ENCODE measurements at places on chromosomes 2 and 18.

DNA sequence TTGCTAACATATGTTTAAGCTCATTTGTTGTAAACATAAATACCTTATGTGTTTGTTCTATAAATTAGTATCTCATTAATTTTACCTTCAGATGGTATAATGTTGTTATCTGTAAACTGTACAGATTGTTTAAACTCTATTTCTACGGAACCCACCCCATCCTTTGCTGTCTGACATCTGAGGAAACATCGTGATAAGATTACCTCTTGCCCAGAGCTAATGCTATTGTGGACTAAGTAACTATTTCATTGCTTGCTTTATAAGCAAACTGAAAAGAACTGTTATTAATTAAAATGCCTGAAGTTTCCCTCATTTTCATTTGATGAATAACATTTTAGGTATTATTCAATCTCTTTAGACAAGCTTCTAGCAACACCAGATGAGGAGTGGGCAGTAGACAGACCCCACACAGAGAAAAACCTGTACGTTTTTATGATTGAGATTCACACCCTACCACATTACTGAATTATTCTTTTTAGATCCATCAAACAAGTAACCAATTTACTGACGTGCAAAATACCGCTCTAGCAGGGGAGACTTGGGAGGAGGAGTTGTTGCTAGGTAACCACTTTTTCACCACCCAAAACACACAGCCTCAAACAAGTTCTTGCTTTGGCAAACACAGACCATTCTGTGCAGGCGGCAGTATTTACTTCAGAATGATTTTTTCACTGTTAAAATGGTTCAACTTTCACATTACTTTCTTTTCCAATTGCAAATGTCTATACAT, 1.9 kb upstream of the SYT4 start:
- DNase-seq, result no peak

DNA sequence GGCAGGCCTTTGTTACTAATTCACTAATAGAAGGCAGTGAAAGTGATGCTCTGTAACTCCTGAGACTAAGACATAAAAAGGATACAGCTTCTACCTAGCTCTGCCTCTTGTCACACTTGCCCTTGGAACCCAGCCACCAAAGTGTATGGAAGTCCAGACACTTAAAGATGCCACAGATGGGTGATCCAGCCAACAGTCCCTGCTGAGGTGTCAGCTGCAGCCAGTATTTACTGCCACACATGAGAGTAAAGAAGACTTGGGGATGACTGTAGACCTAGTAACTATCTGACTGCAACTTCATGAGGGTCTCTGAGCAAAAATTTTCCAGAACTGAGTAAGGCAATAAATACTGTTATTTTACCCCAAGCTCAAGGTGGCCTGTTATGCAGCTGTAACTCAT, 8.8 kb downstream of the IMMT start:
- no peak for DNase-seq

DNA sequence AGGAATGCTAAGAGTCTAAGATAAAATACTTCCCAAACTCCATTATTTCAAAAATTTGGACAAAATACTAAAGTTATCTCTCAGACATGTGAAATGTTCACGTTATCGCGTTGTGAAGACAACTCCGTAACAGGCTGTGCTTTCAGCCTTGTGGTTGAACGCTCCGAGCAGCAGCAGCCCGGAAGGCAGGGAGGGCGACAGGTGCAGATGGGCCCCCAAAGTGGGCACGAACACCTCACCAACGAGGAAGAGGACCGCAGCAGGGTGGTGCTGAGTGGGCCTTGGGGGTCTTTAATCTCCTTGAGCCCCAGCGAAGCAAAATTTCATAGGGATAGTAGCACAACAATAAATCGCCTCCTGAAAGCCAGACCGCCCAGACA, 1.0 kb upstream of the FAM110C start:
- no peak for DNase-seq

- DNase-seq, result no peak
These were observed 398.7 kb downstream of the DSEL start for GRCh38 chr18:67117804-67118203.

GRCh38 chr2:237512774-237513466, 25.9 kb downstream of the MLPH start:
- peak; percentile 72 for DNase-seq

DNA sequence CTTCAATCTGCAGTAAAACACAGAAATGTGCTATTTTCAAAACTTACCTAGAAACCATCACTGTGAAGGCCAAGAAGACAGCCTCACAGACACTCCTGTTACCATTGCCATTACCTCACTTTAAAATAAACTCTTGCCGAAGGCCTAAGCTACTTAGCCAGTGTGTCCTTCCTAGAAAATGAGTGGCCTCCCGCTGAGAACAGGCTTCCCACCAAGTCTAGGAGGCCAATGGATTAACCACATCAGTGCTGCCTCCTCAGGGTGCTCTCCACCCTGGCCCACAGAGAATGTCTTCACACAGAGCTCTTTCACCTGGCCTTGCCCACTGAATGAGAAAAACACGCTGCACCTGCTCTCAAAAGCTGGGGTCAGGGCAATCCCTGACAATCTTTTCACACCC, 47.5 kb downstream of the L3MBTL4 start:
- no peak for DNase-seq

GRCh38 chr2:174704642-174705041, 59.6 kb downstream of the CHRNA1 start:
- no peak for DNase-seq

- no peak for DNase-seq
These were observed 39.7 kb downstream of the VIL1 start for GRCh38 chr2:218458598-218458997.

DNA sequence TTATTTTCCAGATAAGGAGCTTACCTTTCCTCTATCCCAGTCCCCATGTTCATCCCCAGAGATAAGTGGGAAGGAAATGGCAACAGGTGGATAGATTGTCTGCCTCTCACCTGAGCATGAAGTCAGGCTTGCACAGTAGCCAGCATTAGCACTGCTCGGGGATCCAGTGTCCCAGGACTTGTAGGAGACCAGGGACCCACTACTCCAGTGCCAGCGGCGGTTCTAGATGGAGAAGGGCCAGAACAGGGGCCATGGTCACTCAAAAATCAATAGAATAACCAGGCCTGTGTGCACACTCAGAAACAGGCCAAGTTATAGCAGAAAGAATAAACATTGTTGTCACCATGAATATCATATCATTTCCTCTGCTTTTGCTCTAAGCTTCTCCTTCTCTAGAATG, 2.4 kb downstream of the REG1B start:
- no peak for DNase-seq

DNA sequence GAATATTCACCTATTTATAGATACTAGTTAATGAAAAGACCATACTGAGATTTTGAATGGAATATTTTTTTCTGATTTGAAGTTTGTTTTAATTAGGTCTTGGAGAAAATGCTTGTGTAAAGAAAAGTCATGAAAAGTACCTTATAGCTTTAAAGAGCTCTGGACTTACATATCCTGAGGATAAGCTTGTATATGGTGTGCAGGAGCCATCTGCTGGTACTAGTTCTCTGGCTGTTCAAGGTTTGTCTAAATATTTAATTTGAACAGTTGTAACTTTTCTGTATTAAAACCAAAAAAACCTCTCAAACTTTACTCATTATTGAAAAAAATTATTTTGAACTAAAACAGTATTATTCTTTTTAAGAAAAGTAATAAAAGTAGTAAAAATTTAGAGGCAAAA, 50.1 kb downstream of the UBR3 start:
- DNase-seq, result peak; percentile 6

DNA sequence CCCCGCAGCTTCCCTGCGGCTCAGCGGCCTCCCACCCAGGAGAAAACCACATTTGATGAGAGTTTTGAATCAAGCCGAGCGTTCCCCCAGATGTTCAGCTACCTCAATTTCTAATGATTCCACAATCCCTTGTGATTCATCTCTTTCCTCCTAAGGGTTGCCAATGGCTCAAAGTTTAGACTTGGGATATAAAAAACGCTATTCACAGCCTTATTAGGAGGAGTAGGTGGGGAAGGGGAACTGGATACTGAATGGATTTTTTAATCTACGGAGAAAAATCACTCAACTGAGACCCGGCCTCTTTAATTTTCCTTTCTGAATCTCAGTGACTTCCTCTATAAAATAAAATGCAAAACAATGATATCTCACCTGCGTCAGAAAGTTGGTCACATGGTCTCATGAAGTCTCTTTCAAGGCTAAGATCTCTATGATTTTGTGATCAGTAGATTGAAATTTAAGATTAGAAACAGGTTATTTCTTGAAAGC, 192.6 kb upstream of the TCF4 start:
- no peak for DNase-seq

GRCh38 chr2:61853847-61854563, at the start of gene FAM161A:
Gene FAM161A, minus strand, starts transcription at chr2:61854060. Its CDS starts 19 bp downstream, at chr2:61854041.
- peak; percentile 76 for DNase-seq

GRCh38 chr2:65386344-65386743, 46.1 kb downstream of the SPRED2 start:
- no peak for DNase-seq

DNA sequence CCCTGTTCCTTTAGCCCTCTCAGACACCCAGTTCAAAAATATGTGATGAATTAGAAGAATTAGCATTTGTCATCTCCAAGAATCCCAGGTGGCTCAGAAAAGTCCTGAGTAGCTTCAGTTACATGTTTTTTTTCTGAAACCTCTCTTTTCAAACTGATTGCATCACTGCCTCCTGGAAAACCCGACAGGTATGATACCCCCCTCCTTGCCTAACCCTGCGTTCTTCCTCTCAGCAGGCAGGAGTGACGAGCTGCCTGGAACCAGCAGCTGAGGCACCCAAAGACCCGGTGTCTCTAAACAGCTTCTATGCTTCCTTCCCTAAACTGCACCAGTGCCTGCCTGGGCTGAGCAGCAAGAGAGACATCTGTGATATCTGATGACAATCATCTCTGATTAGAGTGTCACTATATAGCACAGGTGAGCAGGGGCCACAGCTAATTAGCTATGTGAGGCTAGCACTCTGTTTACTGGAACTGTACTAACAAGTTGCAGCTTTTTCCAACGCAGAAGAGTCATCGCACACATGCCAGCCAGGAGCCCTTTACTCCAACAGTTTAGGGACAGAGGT, 376.4 kb upstream of the ATP5MC3 start:
- no peak for DNase-seq

- no peak for DNase-seq
These were observed 85.3 kb upstream of the EFEMP1 start for GRCh38 chr2:56008661-56009431.
